Left lung (tissue), 14 donors: ENCODE measurements at places on chromosomes 13 and 19. TPM values are rescaled to one million over a fixed set of nuclear protein-coding genes. Genes with fewer than 3 reads are reported as not detected.

STXBP2 gene
- 153 TPM for total RNA-seq

VWA8 gene
- 24.4 TPM for total RNA-seq

DNA sequence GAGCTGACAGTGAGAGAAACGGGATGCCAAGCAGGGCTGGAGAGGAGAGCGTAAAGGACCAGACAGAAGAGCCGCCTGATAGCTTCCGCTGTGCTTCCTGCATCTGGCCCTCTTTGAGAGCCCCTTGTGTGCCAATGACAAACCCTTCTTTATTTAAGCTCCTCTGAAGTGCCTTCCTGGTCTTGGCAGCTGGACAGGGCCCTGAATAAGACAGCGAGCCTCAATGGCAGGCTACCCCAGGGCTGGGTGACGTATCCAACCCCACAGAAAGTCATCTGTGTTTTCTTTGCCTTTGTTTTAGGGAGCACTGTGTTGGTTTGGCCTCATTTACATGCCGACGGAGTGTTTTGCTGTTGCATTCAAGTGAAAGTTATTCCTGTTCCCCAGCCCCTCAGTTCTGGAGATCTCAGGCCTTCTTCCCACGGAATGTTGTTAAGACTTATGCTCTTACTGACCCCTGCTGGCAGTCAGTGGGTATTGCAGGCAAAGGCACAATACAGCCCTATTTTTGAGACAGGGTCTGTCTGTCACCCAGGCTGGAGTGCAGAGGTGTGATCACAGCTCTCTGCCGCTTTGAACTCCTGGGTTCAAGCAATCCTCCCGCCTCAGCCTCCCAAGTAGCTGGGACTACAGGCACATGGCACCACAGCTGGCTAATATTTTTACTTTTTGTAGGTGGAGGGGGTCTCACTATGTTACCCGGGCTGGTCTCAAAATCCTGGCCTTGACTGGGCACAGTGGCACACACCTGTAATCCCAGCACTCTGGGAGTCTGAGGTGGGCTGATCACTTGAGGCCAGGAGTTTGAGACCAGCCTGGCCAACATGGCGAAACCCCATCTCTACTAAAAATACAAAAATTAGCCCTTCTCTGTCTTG lies 16.8 kb downstream of the CCL25 start:
- no peak overlapping the region for H3K4me3 ChIP-seq
- DNase-seq, result peak; percentile 6
- H3K36me3 ChIP-seq, result no peaks in the 10 kb centered on the region
- no peaks in the 10 kb centered on the region for H3K27me3 ChIP-seq
- no peak overlapping the region for H3K27ac ChIP-seq
- H3K4me1 ChIP-seq, result no peaks in the 10 kb centered on the region

GRCh38 chr13:97975280-97975847 lies 21.9 kb downstream of the IPO5 start:
- H3K27me3 ChIP-seq, result no peaks in the 10 kb centered on the region
- no peaks in the 10 kb centered on the region for H3K36me3 ChIP-seq
- DNase-seq, result no peak
- peak overlapping the region; percentile 77 for H3K27ac ChIP-seq
- H3K4me1 ChIP-seq, result peaks cover 7% of the 10 kb centered on the region
